ENCODE measurements at places on chromosomes 2 and 18.

DNA sequence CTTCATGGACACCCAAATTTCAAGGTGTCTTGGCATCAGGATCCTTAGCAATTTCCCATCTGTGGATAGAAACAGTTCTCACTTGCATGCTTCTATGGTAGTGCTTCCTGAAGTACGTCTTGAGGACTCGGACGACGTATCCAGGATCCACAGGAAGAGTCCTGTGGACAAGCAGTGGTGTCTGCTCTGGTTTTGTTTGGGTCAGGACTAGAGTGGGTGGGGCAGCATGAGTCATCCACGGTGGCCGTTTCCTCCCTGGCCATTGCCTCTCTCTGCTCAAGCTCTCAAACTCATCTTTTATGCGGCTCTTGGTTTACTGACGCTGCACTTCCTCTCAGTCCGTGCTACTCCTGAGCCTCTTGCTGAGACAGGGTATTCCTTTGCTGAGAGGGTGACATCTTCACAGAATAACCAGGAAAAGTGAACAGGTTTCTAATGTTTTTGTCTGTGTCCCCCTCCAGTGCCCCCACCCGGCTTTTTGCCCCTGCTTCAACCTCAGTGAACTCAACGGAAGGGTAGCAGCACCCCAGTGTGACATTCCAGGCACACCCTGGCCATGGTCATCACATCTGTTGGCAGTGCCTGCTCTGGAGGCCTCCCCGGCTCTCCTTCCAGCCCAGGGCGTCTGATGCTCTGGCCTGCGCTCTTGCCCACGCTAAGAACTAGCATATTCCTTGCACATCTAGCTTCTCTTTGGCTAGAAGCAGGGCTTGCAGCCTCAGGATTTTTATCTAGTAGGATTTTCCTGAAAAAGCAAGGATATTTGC, 62.2 kb downstream of the ARMC9 start:
- DNase-seq = no peak

DNA sequence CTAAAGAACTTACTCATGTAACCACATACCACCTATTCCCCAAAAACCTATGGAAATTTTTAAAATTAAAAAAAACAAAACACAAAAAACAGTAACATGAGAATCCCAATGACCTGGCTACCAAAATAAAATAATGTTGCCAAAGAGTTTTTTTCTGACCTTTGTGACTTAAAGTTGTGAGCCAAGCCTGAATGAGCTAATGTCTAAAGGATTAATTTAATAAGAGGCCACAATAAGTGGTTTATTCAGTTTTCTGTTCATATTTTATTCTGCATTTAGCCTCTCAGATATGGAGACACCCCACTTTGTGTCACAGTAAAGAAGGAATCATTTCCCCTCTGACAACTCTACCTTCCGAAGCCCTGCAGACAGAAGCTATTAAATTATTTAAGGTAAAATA, 42.6 kb upstream of the DYNC2LI1 start:
- no peak for DNase-seq

GRCh38 chr2:234446404-234447076, 50.3 kb downstream of the ARL4C start:
- peak; percentile 64 for DNase-seq

- DNase-seq = peak; percentile 4
Observed at GRCh38 chr2:152200565-152201465, 25.3 kb upstream of the STAM2 start.

GRCh38 chr2:143903172-143903856, 616.6 kb downstream of the ZEB2 start:
- DNase-seq = no peak

- DNase-seq = no peak
Observed at GRCh38 chr18:22161090-22161489, 8.3 kb upstream of the GATA6 start.

DNA sequence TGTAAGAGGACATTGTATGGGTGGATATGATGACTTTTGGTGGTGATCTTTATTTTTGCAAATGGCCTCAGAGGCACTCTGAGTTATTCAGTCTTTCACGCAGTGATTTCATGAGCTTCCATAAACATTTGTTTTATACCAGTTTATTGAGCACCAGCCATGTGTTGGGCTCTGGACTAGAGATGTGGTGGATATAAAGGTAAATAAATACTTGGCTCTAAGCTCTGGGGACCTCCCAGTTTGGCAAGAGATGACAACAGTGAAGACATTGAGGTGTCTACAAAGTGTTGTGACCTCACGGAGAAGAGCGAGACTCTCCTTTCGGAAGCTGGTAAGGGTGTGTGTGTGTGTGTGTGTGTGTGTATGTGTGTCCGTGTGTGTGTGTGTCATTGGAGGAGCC, 146.4 kb downstream of the TANC1 start:
- DNase-seq = no peak

GRCh38 chr2:157722580-157723234, 94.0 kb upstream of the ACVR1C start:
- DNase-seq = no peak

DNA sequence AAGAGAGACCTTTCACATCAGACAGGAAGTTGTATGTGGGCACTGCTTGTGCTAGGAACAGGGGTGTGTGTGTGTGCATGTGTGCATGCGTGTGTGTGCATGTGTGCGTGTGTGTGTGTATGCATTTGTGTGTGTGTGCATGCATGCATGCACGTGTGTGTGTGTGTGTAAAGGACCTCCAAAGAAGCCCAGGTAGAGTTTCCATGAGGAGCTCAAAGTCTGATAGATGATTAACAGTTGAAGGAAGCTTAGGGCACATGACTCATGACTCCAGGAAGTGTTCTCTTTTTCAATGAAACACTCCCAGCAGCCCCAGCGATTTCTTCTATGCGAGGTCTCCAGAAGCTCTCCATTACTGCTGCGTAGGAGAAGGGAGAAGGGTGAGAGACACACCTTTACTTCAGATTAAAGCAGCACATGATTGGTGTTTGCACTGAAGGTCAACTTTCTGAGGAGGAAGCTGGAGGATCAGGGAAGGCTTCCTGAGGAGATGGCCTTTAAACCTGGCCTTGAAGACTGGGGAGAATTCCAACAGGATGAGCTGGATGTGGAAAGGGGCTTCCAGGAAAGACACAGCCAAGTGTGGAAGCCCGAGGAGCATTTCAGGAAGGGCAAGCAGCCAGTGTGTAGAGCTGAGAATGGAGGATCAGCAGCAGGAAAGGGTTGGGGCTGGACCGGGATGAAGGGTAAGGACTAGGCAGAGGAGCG, 77.7 kb downstream of the SMAD4 start:
- no peak for DNase-seq

DNA sequence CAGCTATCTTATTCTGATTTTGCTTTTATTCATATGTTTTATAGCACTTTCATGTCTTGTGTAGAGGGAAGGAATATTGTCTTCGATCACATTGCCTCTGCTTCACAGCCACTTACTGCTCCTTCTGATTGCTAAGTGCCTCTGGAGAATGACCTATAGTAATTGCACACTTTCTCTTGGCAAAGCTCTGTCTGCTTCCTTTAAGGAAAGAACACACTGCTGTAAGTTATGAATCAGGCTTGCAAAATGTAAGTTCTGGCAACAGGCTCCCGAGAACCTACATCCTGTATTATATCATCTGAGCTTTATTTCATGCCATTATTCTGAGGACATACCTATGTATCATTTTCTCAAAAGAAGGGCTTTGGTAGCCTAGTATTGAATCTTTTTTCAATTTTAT, 170.7 kb downstream of the ZNF804A start:
- DNase-seq = no peak

GRCh38 chr18:8324343-8325065, 284.7 kb upstream of the RAB12 start:
- no peak for DNase-seq

DNA sequence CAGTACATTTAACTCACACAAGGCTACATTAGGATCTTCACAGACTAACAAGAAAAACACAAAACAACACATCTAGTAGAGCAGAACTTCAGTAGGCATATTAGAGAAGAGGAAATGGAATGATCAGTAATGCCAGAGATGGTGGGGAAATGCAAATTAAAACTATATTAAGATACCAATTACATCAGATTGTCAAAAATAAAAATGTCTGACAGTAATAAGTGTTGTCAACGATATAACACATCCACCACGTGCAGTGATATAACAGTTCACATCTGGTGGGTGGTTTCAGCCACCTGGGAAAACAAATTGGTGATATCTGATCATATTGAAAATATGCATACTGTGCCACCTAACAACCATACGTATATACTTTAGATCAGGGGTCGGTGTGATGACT, 59.9 kb downstream of the GALNT1 start:
- DNase-seq = no peak

- DNase-seq = no peak
Observed at GRCh38 chr18:69176741-69177140, 223.9 kb upstream of the DOK6 start.

DNA sequence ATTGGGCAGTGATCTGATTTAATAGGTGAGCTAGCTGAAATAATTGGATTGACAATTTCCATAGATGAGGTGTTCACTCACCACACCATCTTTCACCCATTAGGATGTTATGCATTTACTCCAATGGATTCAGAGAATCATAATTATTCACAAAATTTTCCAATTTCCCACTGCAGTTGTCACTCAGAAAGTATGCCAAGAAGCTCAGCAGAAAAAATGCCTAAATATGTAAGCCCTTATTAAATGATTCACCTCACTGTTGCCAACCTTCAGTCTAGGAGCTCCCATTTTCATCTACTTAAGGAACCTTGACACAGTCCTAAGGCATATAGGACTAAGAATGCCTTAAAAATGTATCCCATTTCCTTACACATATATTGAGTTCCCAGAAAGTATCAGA, 94.3 kb downstream of the MBD2 start:
- DNase-seq = no peak

DNA sequence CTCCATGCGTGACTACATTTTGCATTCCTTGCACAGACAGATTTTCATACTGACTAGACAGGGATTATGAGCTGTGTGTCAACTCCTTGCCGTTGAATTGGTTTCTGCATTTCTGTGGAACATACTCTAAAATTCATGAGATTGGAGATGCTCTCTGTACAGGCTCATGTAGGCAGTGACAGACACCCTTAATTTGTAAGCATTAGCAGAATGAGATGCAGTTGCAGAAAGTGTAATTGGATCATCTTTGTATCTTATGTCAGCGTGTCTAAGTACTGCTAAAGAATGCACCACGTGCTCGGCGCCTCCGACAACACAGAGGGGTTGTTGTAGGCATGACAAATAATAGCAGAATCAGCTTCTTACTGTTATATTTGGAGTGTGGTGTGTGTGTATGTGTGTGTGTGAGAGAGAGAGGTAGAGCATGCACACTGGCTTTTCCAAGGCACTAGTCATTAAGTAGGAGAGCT, 212.4 kb downstream of the CMPK2 start:
- no peak for DNase-seq

- no peak for DNase-seq
Observed at GRCh38 chr2:54598347-54599325, 124.8 kb upstream of the EML6 start.

DNA sequence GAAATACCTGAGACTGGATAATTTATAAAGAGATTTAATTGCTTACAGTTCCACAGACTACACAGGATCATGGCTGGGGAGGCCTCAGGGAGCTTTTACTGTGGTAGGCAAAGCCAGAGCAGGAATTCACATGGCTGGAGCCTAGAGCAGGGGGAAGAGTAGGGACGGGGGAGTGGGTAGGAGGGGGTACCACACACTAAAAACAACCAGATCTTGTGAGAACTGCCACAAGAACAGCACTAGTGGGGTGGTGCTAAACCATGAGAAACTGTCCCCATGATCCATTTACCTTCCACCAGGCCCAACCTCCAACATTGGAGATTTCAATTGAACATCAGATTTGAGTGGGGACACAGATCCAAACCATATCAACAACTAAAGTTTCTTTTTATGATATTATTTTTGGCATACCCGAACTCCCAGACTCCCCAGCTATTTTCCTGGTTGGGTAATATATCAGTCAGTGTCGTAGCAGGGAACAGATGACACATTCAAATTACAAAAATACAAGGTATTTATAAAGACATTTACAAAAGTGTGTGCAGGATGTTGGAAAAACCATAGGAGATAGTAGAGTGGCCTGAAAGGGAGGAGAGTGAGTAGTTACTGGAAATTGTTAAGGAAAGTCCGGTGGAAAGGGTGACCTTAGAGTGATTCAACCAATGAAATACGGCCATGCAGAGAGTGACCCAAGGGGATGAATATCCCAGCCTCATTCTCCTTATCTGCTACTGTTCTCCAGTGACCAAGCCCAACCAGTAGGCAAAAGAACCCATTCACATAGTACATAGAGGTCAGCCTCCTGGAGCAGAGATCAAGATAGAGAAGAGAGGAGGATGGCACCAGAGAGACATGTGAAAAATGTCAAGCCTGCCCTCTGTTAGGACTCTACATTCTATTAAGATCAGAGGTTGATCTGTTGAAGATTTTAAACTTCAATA, 8.8 kb downstream of the RPL37A start:
- no peak for DNase-seq

- DNase-seq = no peak
Observed at GRCh38 chr2:199130501-199130900, 327.2 kb downstream of the SATB2 start.

- no peak for DNase-seq
Observed at GRCh38 chr18:50320719-50321118, 33.2 kb upstream of the CXXC1 start.

- DNase-seq = no peak
Observed at GRCh38 chr18:47912343-47912742, 18.1 kb downstream of the SMAD2 start.

GRCh38 chr2:64932371-64933216, 56.6 kb upstream of the SLC1A4 start:
- no peak for DNase-seq

DNA sequence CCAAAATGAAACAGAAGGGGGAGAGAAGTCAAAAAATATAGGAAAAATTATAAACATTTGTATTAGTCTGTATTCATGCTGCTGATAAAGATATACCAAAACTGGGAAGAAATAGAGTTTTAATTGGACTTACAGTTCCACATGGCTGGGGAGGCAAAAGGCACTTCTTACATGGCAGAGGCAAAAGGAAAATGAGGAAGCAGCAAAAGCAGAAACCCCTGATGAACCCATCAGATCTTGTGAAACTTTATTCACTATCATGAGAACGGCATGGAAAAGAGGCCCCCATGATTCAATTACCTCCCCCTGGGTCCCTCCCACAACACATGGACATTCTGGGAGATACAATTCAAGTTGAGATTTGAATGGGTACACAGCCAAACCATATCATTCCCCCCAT, 79.1 kb downstream of the ZRANB3 start:
- no peak for DNase-seq

DNA sequence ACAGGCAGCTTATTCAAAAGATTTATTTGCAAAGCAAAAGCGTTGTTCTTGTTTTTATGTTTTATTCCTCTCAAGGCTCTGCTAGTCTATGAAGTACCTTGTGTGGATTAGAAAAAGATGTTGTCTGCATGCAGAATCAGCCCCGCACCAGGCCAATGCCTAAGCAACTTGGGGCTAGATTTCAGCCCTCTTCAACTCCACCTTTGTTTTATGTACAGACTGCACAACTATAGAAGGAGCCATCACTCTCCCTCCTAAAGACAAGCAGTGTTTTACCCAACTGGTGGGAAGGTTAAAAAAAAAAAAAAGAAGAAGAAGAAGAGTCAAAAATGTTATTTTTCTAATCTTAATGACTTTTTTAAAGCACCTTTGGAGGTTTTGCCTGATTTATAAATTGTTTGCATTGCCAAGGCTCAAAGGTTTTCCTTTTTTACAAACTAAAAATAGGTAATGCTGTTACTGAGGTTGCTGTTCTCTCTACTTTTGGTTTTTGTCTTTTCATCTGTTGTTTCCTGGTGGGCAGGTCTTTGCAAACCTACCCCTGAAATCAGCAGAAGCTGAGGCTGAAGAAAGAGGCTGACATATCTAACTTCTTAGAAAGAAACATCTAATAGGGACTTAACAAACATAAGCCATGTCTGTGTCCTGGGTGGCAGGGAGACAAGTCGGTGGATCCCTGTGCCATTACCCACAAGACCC, 164.0 kb downstream of the SLC39A10 start:
- DNase-seq = no peak

GRCh38 chr18:49980896-49981295, 167.6 kb upstream of the ACAA2 start:
- no peak for DNase-seq
